Common myeloid progenitor, CD34-positive (primary cell): ENCODE measurements at places on chromosomes 7 and 10.

- peak; percentile 90 for DNase-seq
These were observed 30.2 kb downstream of the ALOX5 start for GRCh38 chr10:45404087-45404769.

- DNase-seq = no peak
These were observed 260.7 kb upstream of the PRKCQ start for GRCh38 chr10:6840766-6841165.

GRCh38 chr10:114064151-114065048, 20.7 kb downstream of the ADRB1 start:
- no peak for DNase-seq

- DNase-seq = no peak
These were observed 211.2 kb upstream of the CSTF2T start for GRCh38 chr10:51910596-51910995.

DNA sequence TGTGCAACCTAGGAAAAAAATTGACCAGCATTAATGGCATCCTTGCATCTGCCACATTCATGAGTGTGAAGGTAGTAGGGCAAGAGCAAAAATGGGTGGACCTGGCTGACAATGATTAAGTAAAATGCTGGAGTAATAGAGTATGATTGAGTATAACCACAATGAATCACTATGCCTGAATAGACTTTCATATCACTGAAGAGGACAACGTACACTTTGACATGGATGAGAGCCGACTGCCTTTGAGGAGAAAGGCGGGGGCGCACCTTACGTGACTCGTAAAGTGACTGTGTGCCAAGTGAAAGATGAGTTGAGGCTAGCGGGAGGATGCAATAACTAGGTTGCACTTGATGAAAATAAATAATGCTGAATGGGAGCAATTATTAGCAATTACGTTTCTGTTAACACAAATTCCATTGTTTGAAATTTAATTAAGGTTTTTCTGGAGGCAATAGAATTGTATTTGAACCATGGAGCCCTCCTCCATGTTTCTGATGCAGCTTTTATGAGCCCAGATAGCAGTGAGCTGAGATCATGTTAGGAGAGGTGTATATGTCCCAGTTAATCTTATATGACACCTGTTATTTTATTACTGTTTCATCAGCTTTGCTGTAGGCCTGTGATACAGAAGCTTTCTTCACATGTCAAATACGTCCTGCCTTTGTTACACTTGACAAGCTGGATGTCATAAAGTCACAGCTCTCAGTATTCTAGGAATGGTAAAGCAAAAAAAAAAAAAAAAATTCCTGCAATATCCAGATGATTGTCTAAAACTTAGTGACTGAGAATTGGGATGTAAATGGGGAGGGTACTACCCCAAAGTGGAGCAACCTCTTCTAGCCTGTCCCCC, 596.5 kb downstream of the NXPH1 start:
- no peak for DNase-seq

- no peak for DNase-seq
These were observed 339.5 kb downstream of the ELMO1 start for GRCh38 chr7:37109016-37109683.

DNA sequence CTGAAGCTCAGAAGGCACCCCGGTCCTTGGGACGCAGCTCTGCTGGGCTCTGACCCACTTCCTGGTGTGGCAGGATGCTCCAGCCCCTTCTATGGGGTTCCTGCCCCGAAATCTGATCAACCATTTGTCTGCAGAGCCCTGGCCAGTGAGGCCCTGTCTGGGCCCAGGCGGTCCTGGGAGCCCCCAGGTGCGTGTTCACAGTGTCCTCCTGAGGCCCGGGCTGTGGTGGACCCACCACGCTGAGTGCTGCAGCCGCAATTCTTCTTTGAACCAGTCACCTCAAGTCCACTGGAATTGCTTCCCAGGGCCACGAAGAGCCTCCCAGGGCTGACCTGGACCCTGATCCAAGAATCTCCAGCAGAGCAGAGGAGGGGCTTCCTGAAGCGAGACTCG, 19.1 kb downstream of the KNDC1 start:
- no peak for DNase-seq

- no peak for DNase-seq
These were observed 19.1 kb downstream of the DNAJB12 start for GRCh38 chr10:72335394-72336258.

DNA sequence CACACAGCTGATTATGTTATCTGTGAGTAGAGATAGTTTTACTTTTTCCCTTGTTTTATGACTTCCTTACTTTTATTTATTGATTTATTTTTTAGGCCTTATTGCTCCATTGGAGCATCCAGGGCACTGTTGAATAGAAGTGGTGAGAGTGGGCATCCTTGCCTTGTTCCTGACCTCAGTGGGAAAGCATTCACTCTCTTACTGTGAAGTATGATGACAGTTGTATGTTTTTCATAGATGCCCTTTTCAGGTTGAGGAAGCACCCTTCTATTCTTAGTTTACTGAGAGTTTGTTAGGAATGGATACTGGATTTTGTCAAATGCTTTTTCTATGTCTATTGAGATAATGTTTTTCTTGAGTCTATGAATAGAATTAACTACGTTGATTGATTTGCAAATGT, 88.6 kb downstream of the XRCC2 start:
- no peak for DNase-seq

DNA sequence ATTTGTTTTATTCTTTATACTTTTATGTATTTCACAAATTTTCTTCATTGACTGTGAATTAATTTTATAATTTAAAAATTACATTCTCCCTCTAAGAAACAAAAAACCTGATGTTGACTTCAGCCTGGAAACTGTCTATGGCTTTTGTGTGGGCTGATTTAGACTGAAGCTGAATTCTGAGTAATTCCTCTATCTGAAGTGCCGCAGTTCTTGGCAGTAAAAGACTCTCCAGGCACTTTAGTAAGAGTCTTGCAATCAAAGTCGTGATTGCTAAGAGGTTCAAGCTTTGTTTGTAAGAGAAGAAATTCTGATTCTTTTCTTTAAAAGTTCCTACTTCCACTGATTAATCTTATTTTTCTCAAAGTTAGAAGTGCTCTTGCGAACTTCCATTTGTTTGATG, 3.4 kb upstream of the CEP41 start:
- no peak for DNase-seq

GRCh38 chr7:139976838-139977656, 85.7 kb downstream of the PARP12 start:
- DNase-seq = no peak

DNA sequence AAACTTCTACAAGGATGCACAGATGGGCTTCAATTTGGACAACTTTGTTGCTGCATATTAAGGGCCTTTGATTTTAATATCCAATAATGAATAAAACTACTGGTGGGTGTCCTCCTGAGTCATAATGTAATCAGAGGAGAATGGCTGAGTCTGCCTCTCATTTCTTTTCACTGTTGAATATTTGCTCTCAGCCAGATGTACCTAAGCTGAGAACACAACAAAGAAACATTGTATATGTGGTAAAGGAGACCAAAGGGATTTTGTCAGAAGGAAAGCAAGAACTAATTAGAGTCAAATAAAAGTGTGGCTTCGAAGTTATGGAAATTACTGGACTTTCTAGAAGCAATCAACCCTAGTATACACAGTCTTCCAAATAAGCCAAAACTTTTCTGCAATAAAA, 131.0 kb upstream of the BET1 start:
- DNase-seq = no peak

DNA sequence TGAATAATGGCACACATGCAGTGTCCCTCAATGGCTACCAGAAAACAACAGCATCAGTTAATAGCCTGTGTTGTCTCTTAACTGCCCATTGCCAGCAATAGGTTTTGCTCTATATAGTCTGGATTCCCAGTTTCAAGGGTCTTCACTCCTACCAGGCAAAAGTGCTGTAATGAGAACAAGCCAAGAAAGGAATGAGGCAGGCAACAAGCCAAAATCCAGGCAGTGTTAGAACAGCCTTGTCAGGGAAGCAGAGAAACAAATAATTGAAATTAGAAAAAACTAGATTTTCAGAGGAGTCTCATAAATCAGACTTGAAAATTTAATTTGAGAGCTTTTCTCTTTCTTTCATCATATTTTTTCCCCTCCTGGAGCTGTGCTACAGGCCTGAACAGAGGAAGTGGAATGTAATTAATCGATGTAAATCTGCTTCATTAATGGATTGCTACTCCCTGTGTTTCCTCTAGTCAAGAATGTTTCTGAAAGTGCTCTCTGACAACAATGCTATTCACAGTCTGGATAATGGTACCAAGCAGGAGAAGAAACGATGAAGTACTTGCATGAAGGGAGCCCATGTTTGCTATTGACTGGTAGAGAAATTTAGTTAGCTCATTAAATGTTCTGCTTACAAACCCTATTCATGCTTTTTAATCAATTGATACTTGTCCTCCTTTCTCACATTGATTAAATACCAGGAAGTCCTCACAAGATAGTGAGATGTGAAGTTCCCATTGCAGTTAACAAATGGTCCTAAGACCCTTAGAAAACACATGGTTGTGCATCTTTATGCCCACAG, 202.0 kb upstream of the LRRTM3 start:
- DNase-seq = no peak

GRCh38 chr10:100805543-100806355, 60.4 kb downstream of the PAX2 start:
- no peak for DNase-seq
